ENCODE measurements at places on chromosomes 3 and 15. TPM values are rescaled to one million over a fixed set of nuclear protein-coding genes. Genes with fewer than 3 reads are reported as not detected.

GRCh38 chr15:60520013-60520824 lies 41.3 kb upstream of the ICE2 start:
- DNase-seq: no peak

GRCh38 chr3:112775011-112775742 lies 71.5 kb downstream of the CD200R1L start:
- DNase-seq: no peak

The KLHL40 gene
- not detected for total RNA-seq

DNA sequence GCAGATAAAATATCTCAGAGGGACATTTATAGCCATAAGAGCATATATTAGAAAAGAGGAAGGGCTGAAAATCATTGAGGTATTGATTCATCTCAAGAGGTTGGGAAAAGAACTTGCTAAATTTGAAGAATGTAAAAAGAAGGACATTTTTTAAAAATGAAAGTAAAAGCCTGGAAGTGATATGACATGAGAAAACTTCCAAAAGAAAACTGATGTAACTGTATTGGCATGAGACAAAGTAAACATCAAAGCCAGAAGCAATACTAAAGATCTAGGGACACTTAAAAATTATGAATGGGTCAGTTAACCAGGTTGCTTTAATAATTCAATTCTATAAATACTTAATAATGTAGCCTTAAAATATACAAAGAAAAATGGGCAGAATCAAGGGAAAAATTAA lies 31.9 kb downstream of the CEP63 start:
- no peak for DNase-seq

GRCh38 chr3:183931881-183932280 lies 47.2 kb upstream of the PARL start:
- no peak for DNase-seq

GRCh38 chr3:27384191-27384590 lies 15.0 kb upstream of the NEK10 start:
- no peak for DNase-seq

Measured in kidney (tissue), 22 donors.